ENCODE measurements at places on chromosomes 7 and 10.
A peak's percentile ranks its signal among the peaks of the same experiment; 100 is the strongest.

- no peak for DNase-seq
These were observed 93.8 kb downstream of the PRKCQ start for GRCh38 chr10:6486309-6486708.

DNA sequence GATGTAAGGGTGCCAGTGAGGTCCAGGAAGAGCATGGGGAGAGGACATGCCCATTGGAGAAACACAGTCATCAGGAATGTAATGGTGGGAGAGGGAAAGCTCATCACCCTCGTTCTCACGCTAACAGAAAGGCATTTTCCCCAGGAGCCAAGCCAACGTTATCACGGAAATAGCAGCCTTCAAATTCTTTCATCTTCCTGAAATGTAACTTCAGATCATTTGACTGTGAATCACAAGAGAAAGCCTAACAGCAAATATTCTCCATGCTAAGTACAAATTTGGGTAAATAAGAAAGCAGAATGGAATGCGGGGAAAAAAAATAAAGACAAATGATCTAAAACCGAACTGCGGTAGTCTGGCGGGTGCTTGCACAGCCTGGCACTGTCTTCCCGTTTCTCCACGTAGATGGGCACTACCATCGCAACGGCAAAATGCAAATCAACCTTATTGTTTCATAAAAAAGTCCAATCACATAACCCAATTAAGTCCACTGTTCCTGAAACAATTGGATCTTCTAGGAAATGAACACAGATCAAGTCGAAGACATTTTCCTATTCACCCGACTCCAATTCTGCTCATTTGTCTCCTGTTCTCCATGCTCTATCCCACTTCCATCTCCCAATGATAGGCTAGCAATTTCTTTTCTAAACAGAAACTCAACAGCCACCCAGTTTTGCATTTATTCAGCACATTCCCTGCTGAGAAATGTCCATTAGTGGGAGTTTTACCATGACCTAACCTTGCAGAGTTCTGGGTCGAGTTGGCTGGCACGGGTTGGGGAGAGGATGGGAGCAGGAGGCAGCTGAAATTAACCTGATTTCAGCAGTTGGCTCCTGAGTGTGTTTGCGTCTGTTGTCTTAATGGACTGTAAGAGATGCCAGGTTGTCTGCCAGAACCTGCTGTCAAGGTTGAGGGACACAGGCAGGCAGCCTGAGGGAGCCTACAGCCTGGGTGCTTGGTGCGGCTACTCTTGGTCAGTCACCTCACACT lies 74.6 kb upstream of the FRMD4A start:
- peak; percentile 70 for DNase-seq

- DNase-seq: no peak
These were observed 270.1 kb upstream of the FZD1 start for GRCh38 chr7:90994121-90994520.

DNA sequence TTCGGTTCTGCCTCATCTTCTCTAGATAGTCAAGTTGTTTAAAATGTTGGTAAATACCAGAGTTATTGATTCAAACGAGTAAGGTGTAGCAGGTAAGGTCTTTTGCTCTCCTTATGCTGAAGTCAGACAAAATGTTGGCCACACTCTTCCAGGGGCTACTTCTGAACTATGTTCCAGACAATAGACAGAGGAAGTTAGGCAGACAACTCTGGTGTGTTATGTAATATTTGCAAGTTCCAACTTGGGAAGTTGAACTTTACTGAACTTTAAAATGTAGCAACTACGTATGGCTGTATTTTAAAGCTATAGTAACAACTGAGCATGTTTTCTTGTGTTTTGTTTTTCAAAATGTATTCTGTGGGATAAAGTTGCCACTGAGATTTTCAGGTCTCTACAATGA lies 125.7 kb upstream of the NEBL start:
- DNase-seq: peak; percentile 76

DNA sequence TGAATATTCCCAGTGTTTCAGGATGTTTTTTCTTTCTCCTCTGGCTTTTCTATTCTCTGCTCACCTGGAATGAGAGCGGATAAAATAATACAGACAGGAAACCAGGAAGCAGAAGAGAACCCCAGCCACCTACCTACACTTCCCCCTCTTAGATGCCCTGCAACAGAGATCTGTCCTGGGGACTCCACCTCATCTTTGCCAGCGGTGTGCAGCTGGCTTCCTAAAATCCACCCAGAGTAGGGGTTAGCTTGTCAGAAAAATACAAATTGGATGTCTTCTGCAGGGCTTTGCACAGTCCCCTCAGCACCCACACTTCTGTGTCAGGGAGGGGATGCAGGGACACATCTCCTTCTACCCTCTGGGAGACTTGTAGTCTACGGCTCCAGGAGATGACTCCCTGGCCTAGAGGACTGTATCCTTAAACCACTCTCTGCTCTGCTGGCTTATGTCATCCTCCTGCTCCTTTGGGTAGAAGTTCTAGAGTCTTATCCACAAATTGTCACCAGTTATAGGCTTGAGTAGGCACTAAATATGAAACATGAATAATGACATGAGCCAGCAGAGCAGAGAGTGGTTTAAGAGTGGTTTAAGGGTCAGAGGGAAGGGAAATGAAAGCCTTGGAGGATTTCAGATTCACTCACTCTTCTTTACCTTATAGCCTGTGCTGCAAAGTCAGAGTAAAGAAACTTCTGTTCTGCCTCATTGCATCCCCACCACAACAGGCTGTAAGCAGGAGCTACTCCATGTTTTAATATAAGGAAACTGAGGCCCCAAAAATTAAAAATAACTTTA lies 749.4 kb downstream of the AUTS2 start:
- DNase-seq: no peak

GRCh38 chr10:73015779-73016178 lies 61.2 kb upstream of the PLA2G12B start:
- no peak for DNase-seq

- peak; percentile 82 for DNase-seq
These were observed 209.4 kb upstream of the KLF14 start for GRCh38 chr7:130943336-130943901.

Measured in epithelial cell of esophagus (primary cell).